ENCODE measurements at places on chromosomes 3 and 15.
A peak's percentile ranks its signal among the peaks of the same experiment; 100 is the strongest.

GRCh38 chr15:70018646-70019600 lies 78.8 kb downstream of the TLE3 start:
- DNase-seq, result no peak

DNA sequence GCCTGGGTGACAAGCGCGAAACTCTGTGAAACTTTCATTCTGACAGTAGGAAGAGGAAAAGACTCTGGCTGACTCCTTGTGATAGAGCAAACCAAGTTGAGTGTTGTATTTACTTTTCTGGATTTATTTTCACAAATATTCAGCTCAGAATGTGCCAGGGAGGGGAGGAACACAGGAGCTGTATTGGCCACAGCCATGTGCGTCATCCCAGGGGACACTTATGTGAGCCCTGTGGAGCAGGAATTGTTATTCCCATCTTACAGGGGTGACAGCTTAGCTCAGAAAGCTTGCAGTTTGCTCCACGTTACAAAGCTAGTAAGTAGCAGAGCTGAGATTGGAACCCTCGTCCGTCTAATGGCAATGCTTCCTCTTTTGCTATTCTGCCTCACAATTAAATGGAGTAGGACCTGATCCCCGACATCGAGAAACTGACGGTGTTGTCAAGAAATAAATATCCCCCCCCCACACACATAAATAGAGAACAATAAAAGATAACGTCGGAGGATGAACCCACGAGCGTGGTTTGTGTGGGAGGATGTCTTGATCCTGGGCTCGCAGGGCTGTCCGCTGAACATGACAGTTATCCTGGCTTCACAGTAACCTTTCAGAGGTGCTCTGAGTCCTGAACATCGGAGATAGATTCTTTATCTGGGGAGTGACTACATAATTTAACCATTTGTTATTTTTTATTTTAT lies 151.6 kb upstream of the CTDSPL start:
- no peak for DNase-seq

- DNase-seq, result no peak
Measured at GRCh38 chr3:128352326-128352725, 114.4 kb downstream of the DNAJB8 start.

- peak; percentile 55 for DNase-seq
Measured at GRCh38 chr3:116445311-116445841, at the start of gene LSAMP. Gene LSAMP (minus strand): TSS chr3:116445487.

DNA sequence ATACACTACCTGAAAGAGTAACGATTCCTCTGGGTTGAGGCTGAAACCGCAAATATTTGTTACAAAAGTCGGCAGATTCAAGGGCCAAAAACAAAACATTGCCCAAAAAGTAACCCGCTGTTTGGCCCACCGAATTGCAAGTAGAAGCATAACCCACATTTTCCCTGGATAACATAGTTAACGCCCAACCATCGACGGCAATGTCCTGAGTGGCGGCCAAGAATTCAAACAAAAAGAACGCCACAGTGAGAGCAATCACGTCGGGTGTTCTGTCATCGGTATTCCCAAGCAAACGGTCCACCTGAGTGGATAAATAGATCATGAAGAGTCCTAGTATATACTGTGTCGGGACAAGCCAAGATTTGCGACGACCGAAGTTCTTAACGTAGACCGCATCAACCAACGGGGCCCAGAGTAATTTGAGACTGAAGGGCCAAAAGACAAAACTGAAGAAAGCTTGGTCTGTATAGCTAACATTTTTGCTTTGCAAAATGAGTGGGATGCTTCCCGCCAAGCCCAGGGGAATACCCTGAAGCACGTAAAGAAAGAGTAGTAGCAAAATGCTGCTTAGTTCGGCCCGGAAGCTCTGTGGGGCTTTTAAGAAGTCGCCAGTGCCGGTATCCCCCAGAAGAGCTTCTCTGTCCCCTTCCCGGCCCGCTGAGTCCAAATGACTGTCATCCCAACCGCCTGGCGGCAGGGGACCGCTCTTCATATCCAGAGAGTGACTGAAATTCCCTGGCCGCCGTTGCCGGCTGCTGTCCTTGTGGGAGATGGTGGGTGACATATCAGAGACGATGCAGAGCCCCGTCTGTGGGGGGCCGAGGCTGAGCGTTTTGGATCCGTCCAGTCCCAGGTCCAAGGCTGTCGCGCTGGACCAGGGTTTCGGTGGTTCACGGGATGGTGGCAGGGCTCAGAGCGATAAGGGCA lies 750 bp downstream of the SLC33A1 start:
- DNase-seq, result peak; percentile 21

GRCh38 chr15:72785432-72785831 lies 1.9 kb upstream of the ADPGK start:
- no peak for DNase-seq

DNA sequence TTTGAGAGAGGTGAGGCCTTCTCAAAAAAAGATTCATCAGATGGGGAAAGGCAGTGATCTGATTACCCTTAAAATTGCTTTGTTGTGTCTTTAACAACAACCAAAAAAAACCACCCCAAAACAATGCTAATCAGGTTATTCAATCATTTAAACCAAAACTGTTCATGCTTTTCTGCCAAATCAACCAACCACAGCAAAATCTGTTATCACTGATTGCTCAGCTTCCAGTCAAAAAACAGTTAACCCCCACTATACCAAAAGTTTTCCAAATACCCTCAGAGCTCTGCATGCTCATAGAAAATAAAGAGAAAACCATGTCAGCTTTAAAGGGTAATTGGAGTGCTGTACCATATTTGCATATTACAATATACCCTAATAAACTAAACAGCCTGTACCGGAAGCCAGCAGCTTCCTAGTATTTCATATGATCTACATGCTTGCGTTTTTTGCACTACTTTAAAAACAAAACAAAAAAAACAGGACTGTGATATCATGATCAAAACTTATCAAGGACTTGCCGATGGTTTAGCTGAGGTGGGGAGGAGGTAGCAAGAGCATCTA lies 22.8 kb downstream of the SATB1 start:
- no peak for DNase-seq

GRCh38 chr15:79463043-79463780 lies 31.1 kb downstream of the MINAR1 start:
- DNase-seq, result no peak

DNA sequence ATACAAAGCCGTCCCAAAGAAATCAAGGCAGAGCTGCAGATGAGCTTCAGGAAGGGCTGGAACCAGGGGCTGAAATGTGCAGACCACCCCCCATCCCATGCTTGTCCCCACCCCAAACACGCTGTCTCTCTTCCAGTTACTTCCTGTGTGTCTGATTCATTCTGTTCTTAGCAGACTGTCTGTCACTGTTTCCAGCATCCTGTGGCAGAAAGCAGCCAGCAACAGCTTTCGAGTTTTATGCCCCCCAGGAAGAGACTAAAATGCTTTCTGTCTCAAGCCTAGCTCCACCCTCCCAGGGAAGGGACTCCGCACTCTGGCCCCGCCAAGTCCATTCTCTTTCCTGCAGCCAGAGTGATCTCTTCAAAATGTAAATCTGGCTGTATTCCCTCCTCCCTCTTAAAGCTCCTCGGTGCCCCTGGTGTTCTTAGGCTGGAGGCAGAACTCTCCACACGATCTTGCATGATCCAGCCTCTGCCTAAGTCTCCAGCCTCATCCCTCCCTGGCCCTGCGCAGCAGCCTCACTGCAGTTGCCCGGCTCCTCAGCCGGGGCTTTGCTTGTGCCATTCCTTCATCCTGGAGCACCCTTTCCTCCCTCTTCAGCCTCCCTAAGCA lies 41.5 kb downstream of the HRH1 start:
- no peak for DNase-seq

- no peak for DNase-seq
Measured at GRCh38 chr3:32432045-32432710, 40.5 kb downstream of the CMTM7 start.

- no peak for DNase-seq
Measured at GRCh38 chr15:26084771-26085170, 221.6 kb upstream of the ATP10A start.

DNA sequence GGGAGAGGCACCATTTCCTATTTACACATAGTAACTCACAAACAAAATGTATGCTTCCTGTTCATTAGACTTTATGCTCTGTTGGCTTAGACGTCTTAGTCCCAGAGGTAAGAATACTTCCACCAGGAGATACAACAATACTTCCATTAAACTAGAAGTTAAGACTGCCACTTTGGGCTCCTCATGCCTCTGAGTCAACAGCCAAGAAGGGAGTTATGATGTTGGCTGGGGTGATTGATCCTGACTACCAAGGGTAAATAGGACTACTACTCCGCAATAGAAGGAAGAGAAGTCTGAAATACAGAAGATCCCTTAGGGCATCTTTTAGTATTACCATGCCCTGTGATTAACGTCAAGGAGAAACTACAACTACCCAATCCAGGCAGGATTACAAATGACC lies 43.5 kb upstream of the ABI3BP start:
- no peak for DNase-seq

GRCh38 chr3:26652164-26652563 lies 29.6 kb downstream of the LRRC3B start:
- DNase-seq, result no peak

GRCh38 chr3:56303487-56303886 lies 164.8 kb downstream of the ERC2 start:
- peak; percentile 67 for DNase-seq

- DNase-seq, result no peak
Measured at GRCh38 chr15:89002281-89002761, 85.9 kb upstream of the ABHD2 start.

- DNase-seq, result no peak
Measured at GRCh38 chr3:43496740-43497375, 125.0 kb downstream of the ANO10 start.
